ENCODE measurements at places on chromosomes 7 and 10.

DNA sequence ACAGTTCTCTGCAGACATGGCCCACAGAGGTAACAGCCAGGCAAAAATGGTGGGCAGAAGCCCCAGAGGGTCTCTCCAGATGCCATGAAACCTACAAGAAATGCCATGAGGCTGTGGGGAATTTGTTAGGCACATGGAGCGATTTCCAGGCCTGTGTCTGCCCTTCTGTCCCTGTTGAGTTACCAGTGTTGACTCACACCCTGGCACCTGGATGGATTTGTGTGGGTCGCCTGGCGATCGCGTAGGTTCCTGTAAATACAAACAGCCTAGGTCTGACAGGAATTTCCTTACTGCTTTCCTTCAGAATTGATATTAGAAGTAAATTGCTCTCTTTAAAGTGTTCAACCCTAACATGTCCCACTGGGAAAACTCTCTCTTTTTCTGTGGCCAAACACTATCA lies 164.9 kb upstream of the EEPD1 start:
- DNase-seq: no peak

- DNase-seq: no peak
Observed at GRCh38 chr10:15222511-15222910, 54.0 kb upstream of the NMT2 start.

DNA sequence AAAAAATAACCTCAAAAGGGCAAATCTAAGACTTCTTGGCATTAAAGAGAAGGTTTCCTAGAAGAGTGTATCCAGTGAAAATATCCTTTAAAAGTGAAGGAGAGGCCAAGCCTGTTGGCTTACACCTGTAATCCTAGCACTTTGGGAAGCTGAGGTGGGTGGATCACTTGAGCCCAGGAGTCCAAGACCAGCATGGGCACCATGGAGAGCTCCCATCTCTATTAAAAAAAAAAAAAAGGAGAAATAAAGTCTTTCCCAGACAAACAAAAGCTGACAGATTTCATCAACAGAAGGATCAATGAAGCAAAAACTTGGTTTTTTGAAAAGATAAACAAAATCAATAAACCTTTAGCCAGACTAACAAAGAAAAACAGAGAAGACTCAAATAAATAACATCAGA lies 67.6 kb upstream of the ZNF800 start:
- no peak for DNase-seq

GRCh38 chr7:30020535-30020934 lies 6.0 kb downstream of the FKBP14 start:
- no peak for DNase-seq

GRCh38 chr7:106205621-106206222 lies 79.1 kb downstream of the NAMPT start:
- DNase-seq: no peak

- no peak for DNase-seq
Observed at GRCh38 chr7:63918986-63919385, 79.7 kb upstream of the ZNF722 start.

DNA sequence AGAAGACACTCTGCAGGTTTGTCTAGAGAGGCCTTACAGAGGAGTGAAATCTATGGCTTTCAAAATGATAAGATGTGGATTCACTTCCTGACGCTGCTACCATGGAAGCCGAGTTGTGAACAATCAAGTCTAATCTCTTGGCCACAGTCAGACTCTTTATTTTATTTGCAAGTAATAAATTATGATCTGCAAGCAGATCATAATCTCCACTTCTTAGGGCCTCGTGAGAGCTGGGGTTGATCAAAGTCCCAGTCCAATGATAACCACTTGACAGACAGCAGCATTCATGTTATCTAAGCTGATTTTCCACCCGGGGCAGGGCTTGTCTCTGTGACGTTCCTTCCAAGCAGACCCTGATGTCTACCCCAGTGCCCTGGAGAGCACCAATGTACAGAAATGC lies 776.4 kb upstream of the AUTS2 start:
- no peak for DNase-seq

DNA sequence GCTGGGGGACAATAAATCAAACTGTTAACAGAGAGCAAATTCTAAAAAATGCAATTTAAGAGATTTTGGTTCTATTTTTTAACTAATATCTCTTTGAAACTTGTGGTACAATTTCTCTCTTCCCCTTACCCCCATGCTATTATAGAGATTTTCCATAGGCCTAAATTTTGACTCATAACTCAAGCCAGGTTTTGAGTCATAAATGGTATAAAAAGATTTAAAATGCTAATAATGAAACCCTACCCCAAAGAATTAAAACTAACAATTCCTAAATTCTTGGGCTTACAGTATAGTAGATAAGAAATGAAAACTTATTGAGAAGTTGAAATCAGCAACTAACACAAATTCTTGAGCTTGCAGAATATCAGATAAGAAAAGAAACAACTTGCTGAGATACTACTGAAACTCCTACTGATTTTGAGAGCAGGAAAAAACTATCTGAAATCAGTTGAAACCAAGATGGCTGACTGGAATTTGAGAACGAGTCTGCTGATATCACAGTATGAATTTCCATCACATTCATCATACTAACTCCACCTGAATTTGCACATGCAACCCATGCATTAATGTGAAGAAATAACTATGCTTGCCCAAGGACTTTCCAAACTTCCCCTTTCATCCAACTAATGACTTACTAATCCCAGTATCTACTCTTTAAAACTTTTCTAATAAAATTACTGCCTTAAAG lies 36.3 kb downstream of the POT1 start:
- no peak for DNase-seq

GRCh38 chr10:118249714-118250113 lies 92.4 kb downstream of the FAM204A start:
- no peak for DNase-seq

DNA sequence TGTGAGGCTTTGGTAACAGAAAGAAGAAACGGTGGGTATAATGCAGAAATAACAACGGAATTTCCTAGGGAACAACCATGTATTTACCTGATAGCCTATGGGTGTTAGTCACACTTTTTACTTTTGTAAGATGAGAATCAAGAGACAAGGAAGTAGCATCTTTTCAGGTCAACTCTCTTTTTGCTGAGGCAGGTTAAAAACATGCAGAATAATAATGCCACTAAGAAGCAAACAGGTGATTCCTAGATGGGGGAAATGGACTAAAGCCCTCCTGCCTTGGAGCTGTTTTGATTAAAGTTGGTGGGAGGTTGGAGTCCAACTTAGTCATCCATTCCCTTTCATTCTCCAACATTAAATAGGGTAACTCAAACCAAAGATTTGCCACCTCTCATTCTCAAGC lies 2.0 kb upstream of the COL28A1 start:
- no peak for DNase-seq

DNA sequence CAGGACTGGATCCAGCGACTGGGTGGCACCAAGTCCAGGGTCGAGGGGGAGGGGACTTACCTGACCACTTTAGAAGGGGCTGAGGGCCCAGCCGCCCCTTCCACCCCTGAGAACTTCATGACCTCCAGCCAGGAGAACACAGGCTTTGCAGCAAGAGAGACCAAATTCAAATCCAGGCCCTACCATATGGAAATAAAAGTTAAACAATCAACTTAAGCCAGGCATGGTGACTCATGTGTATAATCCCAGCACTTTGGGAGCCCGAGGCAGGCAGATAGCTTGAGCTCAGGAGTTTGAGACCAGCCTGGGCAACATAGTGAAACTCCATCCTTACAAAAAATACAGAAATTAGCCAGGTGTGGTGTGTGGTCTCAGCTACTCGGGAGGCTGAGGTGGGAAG lies 61.9 kb downstream of the COL13A1 start:
- DNase-seq: no peak

DNA sequence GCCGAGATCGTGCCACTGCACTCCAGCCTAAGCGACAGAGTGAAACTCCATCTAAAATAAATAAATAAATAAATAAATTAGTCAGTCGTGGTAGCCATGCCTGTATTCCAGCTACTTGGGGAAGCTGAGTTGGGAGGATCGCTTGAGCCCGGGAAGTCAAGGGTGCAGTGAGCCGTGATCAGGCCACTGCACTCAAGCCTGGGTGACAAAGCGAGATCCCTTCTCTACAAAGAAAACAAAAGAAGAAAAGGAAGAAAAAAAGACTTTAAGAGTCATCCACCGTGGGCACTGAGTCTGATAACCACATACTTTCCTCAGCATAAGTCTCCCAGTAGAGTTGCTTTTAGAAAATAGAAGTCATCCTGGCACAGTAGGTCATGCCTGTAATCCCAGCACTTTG lies 2.6 kb downstream of the TMEM254 start:
- no peak for DNase-seq

Data from stimulated activated CD8-positive, alpha-beta memory T cell treated with anti-CD3 and anti-CD28 coated beads, Interleukin-4, amount 100 ng/mL, for 48 hours (primary cell).